ENCODE measurements at places on chromosomes 1 and 21. TPM values are rescaled to one million over a fixed set of nuclear protein-coding genes. Genes with fewer than 3 reads are reported as not detected.

Gene MLLT11
- 16.8 TPM for total RNA-seq

Gene LHX8
- total RNA-seq = 8.6 TPM

Gene CELSR2
- 1.2 TPM for total RNA-seq

Gene SPRR2D
- not detected for total RNA-seq

Gene SELP
- total RNA-seq = not detected

Gene TNFAIP8L2
- not detected for total RNA-seq

Gene TRIM46
- 2.3 TPM for total RNA-seq

Gene SPATA45
- not detected for total RNA-seq

DNA sequence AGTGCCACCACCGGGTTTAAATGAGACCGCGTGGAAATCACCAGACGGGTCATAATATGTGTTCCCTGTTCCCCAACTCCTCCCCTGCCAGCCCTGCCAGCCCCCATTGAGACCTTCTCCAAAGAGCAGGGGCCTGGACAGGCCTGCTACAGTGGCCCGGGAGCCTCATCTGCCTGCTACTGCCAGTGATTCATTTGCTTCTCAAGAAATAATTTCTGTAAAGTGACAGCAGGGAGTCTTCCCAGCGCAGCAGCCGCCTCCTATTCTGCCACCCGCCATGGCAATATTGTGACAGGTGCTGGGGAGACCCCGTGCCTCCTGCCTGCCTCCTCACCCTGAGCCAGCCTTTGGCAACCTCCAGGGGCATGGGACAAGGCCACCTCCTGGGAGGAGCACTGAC lies 8.9 kb downstream of the IFFO2 start:
- DNase-seq = no peak

- no peak for DNase-seq
Measured at GRCh38 chr1:223763251-223763650, 50.9 kb downstream of the CAPN2 start.

GRCh38 chr1:201763455-201764140 lies 65.4 kb upstream of the IPO9 start:
- DNase-seq = peak; percentile 66

DNA sequence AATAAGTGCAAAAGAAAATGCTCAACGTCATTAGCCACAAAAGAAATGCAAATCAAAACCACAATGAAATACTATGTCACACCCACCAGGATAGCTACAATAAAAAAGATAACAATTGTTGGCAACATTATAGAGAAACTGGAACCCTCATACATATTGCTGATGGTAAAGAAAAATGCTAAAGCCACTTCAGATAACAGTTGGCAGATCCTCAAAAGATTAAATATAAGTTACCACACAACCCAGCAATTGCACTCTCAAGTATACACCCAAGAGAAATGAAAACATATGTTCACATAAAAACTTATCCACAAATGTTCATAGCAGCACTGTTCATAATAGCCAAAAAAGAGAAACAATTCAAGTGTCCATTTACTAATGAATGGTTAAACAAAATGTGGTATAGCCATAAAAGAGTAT lies 20.7 kb downstream of the TRIM33 start:
- DNase-seq = no peak

DNA sequence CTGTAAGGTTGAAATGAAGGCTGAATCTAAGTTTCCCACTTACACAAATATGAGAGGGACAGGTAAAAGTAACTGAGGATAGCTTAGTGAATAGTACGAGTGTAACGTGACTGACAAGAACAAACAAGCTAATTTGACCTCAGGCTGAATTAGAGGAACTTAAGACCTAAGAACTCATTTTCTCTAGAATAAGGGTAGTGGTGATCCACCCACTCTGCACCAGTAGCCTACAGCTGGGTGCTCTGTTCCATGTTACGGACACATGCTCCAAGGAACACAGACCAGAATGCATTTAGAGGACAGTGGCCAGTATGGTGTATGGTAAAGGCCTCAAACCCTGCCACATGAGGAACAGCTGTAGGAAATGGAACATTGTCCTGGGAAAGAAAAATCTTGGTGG lies 14.9 kb upstream of the TMEM9 start:
- DNase-seq = no peak

DNA sequence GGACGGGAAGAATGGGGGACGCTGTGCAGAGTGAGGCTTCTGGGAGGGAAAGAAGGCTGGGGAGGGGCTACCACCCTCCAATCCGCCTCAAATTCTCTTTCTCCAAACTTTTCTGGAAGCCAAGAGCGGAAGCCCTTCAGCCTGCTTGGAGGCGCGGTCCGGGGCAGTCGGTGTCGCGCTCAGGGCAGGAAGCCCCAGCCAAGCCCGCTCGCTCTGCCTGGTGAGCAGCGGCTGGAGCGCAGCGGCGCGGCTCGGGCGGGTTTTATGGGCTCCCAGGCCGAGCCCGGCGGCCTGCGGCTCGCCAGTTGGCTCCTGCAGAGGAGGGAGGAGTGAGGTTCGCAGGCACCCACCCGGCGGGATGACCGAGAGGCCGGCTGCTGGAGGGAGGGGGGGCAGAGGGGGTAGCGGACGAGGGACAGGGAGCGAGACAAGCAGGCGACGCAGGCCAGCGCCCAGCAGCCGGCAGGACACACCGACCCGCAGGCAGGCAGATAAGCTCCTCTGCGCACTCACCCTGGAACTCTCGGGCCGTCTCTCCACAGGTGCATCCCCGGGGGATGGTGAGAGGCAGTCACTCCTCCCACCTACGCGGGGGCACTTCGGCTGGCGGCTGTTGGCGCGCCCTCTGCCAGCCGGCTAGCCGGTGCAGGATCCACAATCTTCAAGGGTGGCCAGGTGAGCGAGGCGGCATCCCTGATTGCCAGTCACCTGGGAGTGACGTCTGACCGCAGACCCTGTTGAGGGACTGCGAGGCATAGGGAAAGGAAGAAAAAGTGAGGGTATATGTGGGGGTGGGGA lies at the start of gene AVPR1B:
Gene AVPR1B (minus strand): TSS at position 238 of the 798 bp plus-strand sequence. CDS start 498 bp downstream, outside the sequence.
- DNase-seq = peak; percentile 24

DNA sequence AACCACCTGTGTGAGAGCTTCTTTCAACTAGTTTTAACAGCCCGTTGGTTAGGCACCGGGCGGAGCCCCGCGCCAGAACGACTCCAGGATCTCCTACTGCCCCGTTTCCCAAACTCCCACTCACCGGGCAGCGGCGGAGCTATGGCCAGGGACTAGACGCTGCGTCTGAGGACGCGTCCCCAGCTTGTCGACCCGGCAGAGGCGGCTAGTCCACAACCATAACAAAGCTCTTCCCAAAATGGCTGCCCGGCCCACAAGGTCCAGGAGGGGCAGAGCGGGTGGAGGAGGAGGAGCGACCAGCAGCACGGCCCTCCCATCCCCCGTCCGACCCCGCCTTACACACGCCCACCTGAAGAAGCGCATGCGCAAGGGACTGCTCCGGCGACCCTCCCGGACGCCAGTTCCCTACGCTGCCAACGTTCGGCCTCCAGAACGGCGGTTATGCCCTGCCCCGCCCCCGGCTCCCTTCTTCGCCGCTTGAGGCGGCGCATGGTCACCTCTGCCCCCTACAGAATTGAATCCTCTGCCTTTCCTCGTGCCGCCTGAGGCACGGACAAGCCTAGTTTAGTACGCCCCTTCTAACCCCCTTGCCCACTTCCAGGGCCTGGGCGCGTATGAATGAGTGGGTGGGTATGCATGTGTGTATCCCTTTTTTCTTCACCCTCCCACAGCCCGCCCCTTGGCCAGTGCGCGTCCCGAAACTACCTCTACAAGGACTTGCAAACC lies at the start of gene GPBP1L1:
Gene GPBP1L1 (minus strand): TSS at position 246 of the 726 bp plus-strand sequence. CDS start 27,446 bp downstream, outside the sequence.
- peak; percentile 95 for DNase-seq

- DNase-seq = no peak
Measured at GRCh38 chr1:1730870-1731269, 6.7 kb upstream of the CDK11A start.

GRCh38 chr1:25731148-25731547 lies 68.8 kb upstream of the SELENON start:
- no peak for DNase-seq

GRCh38 chr1:14993414-14993813 lies 160.1 kb upstream of the TMEM51 start:
- DNase-seq = no peak

GRCh38 chr1:218665221-218665620 lies 320.1 kb downstream of the TGFB2 start:
- peak; percentile 42 for DNase-seq

- no peak for DNase-seq
Measured at GRCh38 chr21:31887391-31887841, 14.6 kb downstream of the HUNK start.

DNA sequence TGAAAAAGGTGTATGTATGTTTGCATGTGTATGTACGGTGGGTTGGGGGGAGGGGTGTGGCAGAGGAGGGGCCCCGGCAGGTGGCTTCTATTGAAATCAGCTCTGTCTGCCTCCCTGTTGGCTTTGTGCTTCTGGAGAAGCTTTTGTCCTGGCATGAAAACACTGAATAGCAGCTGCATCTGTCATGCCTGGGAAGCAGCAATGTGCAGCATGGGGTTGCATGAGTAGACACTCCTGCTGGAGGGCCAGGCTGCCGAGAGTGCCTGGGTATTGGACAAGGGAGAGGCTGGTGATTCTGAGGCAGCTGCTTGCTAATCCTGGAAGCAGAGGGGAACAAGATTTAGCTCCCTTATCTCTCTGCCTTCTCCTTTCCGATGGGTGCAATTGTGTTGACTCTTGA lies 20.5 kb downstream of the MAPKAPK2 start:
- no peak for DNase-seq

DNA sequence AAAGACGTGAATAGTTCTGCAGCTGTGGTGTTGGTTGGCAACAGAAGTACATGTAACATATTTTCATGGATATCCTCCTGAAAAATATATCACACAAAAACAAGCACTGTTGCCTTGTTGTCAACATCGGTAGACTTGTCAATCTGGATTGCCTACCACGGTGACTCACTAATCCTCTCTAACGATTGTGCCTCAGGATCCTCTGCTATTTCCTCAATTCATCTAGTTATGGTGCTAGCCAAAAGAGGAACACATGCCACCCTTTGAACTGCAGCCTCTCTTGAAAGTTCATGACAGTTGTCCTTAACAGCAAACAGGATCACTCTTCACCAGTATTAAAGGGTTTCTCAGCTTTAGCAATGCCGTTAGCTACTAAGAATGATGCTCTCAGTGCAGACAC lies 25.7 kb downstream of the RASAL2 start:
- DNase-seq = no peak

DNA sequence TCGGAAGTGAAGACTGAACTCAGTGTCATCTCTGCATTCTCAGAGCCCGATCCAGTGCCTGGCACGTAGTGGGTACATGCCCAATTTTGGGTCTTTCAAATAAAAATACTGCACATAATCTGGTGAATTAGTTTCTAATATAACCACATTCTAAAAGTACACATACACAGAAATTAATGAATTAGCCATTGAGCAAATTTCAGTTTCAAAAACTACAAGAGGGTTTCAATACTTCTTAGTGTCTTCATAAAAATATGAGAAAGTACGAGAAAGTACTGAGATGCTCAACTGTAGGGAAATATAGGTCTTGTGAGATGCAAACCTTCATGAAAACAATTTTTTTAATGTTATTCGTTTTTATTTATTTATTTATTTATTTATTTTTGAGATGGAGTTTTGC lies 86.9 kb downstream of the SMYD2 start:
- DNase-seq = no peak

DNA sequence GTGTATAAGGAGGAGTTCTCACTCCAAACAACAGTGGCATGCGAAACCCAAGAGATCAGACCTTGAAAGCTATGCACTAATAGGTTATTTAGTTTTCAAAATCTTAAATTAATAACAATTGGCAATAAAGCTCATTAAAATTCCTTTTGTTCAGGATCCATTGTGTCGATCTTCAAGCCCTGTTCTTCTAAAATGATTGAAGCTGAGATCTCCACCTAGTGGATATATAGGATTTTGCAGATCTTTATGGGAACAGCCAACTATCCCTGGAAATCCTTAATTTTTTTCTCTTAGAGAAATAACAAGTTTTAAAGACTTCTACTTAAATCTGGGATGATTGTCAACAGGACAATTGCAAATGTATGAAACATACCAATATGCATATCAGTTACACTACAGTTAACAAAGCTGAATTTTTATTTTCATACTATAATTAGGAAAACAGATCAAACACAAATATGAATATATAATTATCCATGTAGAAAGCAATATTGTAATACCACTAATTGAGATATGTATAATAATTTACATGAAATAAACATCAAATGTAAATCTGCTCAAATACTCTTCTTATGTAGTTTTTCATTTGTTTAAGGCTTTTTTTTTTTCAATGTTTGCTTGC lies 43.3 kb downstream of the LRRC53 start:
- peak; percentile 47 for DNase-seq

GRCh38 chr1:118184739-118185083 lies 317 bp downstream of the SPAG17 start:
- no peak for DNase-seq

DNA sequence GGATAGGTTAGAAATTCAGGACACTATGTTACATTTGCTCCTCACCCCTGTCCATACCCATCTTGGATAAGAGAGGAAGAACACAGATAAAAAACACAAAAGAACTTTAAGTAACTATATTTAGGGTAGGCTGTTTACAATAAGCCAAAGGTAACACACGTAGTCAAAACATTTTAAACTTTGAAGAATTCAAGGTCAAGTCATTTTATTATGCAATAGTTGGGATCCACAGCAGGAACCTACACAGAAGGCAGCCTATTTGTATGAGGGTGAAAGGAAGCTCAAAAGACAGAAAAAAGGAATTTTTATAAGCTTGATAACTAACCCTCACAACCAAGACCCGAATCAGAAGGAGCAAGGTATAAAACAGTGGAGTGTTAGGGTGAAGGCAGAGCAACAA lies 89.6 kb downstream of the ZSWIM5 start:
- no peak for DNase-seq

GRCh38 chr1:92599184-92599583 lies 112.5 kb upstream of the GFI1 start:
- DNase-seq = peak; percentile 33

DNA sequence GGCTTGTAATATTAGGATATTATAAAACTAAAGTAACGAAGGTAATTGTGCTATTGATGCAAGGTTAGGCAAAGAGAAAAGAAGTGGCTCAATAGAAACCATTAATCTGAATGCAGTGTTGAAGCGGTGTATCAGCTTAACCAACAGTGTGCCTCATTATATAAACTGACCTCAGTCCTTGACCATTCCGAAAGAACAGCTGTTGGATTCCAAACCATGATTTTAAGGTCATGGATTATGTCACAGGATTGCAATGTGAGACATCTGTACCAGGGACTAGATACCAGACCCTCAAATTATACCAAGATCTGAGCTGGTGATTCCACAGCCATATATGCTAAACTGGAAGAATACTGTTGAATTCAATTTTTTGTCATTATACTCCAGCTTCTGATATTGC lies 134.2 kb upstream of the HP1BP3 start:
- DNase-seq = peak; percentile 5

Measured in RPMI7951 (cell line).